ENCODE measurements at places on chromosomes 6 and 20.

GRCh38 chr6:40512340-40512739 lies 74.8 kb downstream of the LRFN2 start:
- no peak for DNase-seq

DNA sequence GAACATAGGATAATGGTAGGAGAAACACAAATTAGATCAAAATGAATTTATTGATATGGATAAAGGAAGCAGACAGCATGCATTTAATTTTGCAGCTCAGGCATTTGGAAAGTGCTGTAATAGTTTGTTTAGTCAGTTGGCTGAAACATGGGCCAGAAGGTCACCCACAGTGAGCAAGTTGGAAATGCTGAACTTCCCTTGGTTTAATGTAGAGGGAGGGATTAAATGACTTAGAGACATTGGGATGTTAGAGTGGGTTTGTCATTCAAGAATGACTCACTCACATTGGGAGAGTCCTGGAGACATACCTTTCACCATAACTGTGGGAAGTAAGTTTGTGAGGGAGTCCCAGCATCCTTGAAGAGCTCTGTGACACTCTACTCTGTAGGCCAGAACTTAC lies 231.5 kb upstream of the PLCB4 start:
- no peak for DNase-seq

DNA sequence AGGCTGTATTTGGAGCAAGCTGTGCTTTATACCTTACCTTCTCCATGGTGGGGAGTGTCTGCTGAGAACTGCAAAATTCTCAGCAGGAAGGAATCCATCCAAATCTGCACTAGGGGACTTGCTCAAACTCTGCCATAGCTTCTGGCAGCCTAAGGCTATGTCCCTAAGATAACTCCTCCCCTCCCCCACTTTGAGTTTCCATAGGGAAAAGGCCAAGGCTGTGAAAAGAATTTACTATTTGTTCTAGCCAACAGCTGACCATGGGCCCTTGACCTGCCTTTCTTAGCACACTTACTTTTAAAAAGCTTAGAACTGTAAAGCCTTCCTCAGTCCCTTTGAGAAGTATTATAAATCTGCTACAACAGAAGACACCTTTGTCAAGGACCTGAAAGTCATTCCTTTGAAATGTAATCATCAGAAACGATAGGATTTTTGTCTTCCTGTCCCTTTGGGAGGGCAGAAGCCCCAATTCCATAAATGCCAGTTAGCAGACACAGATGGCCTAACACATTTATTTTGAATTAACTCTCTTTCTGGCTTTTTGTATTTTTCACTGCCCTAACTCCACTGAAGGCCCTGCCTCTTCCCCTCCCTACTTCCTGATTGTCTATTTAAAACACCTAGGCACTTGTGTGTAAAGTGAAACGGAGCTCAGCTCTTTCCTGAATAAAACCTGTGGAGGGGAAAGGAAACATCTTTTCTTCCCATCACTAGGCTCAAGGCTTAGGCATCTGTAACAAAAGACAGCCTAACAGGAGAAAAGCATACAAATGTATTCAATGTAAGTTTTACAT lies 157.1 kb downstream of the AKAP7 start:
- peak; percentile 41 for DNase-seq

- no peak for DNase-seq
Observed at GRCh38 chr20:52439375-52439774, 247.8 kb upstream of the ZFP64 start.

- DNase-seq = no peak
Observed at GRCh38 chr6:72589096-72589495, 32.8 kb upstream of the KCNQ5 start.

GRCh38 chr20:33291830-33292355 lies 8.9 kb downstream of the BPIFB1 start:
- DNase-seq = peak; percentile 31

- no peak for DNase-seq
Observed at GRCh38 chr6:168100011-168100802, 21.2 kb upstream of the FRMD1 start.

DNA sequence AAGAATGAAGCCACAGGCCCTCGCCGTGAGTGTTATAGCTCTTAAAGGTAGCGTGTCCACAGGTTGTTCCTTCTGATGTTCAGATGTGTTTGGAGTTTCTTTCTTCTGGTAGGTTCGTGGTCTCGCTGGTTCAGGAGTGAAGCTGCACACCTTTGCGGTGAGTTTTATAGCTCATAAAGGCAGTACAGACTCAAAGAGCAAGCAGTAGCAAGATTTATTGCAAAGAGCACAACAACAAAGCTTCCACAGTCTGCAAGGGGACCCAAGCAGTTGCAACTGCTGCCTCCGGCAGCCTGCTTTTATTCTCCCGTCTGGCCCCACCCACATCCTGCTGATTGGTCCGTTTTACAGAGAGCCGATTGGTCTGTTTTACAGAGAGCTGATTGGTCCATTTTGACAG lies 5.2 kb downstream of the HIVEP1 start:
- DNase-seq = no peak

DNA sequence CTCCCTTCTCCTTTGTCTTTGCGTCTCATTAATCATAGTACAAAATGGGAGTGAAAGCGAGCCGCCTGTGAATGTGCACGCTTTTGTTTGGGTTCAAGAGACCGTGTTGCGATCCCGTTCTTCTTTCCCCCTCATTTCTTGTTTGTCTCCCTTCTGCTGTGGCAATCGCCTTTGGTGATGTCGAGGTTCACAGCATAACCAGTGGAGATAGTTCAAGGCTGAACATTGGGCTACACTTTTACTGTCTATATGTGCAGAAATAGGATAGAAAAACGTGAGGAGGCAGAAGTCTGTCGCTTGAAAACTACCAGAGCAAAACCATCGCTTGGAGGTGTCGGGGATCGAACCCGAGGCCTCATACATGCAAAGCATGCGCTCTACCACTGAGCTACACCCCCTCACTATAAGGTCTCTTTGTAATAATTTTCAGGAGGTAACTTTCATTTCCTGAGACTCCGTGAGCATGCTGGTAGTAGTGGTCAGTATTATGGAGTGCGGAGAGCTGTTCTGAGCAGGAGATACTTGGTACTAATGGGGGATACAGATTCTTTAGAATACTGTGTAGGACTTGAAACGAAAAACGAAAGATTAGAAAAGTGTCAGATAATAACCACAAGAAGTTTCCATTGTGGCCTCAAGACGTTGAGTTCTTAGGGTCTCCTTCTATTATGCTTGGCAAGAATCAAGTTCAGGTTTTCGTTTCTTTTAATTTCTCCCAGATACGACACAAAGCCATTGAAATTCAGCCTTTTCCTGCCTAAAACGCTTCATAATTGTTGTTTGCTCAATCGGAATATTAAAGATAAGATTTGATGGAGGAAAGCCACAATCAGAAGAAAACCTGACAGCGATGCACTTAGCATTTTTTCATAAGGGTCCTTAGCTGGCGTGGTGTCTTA lies 106.6 kb downstream of the TRIM27 start:
- DNase-seq = peak; percentile 23

DNA sequence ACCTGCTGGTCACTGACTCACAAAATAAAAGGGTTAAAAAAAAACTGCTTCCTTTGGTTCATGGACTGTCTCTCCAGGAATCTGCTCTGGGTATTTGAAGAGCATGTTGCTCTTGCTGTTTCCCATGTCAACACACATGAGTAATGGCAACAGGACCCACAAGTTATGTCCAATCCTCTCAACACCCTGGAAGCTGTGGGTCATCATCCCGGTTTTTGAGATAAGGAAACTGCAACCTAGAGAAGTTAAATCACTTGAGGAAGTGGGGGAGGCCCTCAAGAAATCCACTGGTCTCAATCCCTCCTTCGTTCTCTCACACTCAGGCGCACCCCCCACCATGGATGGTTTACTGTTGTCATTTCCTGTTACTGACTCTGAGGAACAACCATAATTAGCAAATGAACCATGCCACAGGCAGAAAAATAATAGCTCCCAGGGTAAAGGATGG lies 12.4 kb downstream of the MAP1LC3A start:
- no peak for DNase-seq

GRCh38 chr20:38075161-38075998 lies 41.8 kb downstream of the RPRD1B start:
- no peak for DNase-seq
